Heart left ventricle (tissue), 16 donors: ENCODE measurements at places on chromosomes 3 and 15.
A peak's percentile ranks its signal among the peaks of the same experiment; 100 is the strongest.

- DNase-seq = no peak
These were observed 5.2 kb downstream of the MCTP2 start for GRCh38 chr15:94236608-94237007.

DNA sequence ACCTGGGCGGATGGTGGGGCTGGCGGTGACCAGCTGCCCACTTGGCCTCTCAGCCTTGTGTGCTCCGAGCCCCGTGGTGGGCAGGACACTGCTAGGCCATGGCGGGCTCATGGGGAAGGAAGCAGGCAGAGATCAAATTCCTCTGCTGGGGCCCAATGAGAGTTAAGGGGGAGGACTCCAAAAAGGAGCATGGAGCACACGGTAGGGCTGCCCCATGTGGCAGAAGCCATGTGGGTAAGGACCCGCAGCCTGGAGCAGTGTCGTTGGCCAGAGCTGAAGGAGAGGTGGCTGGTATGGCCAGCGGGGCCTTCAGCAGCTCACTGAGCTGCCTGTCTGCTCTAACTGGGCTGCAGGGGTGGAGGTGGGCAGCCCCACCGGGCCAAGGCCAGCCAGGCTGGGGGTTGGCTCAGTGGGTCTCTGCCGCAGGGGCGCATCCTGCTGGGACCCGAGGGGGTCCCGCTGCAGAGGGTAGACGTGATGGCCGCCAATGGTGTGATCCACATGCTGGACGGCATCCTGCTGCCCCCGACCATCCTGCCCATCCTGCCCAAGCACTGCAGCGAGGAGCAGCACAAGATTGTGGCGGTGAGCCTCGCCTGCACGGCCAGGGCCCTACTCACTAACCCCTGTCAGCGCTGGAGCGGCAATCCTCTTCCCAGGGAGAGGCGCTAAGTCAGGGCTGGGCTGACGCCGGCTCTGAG, 11.3 kb downstream of the STAB1 start:
- no peak for DNase-seq

GRCh38 chr15:82768414-82769054, 37.3 kb downstream of the FSD2 start:
- DNase-seq = no peak

DNA sequence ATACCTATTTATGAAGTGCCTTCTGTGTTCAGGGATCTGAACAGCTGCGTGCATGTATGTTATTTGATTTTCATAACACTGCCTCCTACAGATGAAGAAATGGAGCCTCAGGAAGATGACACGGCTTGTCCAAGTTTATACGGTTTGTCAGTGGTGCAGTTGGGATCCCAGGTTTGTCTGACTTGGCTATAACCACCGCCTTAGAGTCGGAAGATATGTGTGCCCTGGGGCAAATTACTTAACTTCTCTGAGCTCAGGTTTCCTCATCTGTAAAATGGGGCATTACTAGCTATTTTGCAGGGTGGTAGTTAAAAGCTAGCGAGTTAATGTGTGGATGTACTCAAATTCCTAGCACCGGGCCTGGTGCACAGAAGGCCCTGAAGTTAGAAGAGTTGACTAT, 54.1 kb upstream of the ANP32A start:
- no peak for DNase-seq

DNA sequence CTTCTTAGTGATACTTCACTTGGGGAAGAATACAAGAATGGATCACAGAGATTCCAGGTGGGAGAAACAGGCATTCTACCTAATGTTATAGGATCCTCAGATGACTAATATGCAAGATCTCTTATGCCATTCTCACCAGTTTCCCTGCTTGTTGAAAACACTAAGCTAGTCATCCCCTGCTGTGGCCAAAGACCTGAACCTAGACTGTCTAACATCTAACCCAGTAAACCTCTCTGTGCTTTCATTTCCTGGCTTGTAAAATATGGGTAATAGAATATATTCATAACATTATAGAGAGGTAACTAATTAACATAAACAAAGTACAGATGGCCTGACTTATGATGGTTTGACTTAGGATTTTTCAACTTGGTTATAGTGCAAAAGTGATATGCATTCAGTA, 776.3 kb downstream of the TUSC7 start:
- no peak for DNase-seq

DNA sequence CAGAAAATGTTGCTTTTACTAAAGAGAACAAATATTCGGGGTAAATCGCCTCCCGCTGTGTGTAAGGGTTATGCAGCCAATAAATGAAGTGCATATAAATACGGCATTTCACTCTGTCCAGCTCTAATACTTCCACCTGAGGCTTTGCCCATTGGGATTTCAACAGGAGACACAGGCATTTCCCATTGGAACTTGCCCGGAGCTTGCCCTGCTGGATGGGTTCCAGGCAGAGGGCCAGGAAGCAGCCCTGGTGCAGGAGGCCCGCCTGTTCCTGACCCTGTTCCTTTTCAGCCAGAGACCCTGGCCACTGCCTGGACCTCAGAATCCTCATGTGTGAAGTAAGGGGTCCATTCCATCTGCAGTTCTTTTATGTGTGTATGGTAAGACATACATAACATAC, 17.4 kb upstream of the CEMIP start:
- no peak for DNase-seq

GRCh38 chr15:68151277-68151676, 53.9 kb downstream of the CALML4 start:
- DNase-seq = no peak

GRCh38 chr3:111538681-111539083, 3.3 kb upstream of the CD96 start:
- no peak for DNase-seq

- DNase-seq = no peak
These were observed 21.2 kb upstream of the PRR23E start for GRCh38 chr3:127171721-127172120.

DNA sequence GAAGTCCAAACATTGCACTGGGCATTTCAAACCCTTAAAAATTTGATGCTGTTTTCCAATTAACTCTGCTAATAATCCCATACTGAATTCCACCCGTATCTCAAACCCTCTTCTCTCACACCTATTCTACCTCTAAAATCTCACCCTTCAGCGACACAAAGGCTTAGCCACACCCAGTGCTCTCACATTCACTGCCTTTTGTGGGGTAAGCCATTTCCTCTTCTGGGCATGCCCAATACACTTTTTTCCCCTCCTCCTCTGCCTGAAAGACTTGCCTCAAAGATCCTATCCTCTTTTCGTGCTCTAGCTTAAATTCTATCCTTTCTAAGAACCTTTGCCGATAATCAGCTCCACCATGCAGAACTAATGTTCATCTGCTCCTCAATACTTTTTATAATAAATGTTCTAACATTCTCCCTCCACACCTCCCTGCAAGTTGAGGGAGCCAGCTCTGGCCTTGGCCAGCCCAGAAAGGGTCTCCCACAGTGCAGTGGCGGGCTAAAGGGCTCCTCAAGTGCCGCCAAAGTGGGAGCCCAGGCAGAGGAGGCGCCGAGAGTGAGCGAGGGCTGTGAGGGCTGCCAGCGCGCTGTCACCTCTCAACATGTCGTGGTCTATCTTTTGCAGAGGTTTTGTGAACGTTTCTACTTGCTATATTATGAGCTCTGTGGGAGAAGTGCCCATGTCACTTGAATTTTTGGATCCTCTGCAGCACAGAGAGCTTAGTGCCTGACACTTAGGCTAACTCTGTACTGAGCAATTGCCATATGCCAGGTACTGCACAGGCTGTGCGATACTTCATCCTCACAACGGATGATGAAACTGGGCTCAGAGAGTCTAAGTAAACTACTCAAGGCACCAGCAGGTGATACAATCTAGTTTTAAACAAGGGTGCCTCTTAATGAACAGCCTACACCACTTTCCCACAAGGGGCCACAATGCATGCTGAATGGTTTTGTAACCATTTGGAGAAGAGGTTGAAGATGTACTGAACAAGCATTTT, 53.6 kb upstream of the BCL6 start:
- no peak for DNase-seq

DNA sequence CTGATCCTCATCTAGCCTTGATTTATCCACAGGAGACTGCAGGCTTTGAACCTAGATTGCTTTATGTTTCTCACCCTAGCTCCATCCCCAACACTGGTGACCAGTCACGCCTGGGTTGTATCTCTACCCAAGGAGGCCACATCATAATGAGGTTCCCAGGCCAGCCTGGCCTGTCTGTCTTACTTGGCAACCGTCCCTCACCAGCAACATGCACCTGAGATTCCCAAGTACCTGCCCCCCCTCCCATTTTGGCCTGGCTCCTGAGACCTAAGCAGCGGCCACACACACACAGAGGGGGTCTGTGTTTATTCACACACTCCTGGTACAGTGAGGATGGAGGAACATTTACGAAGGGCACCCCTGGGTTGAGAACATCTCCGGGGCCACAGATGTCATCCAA, 2.4 kb downstream of the CAMK2N2 start:
- no peak for DNase-seq

DNA sequence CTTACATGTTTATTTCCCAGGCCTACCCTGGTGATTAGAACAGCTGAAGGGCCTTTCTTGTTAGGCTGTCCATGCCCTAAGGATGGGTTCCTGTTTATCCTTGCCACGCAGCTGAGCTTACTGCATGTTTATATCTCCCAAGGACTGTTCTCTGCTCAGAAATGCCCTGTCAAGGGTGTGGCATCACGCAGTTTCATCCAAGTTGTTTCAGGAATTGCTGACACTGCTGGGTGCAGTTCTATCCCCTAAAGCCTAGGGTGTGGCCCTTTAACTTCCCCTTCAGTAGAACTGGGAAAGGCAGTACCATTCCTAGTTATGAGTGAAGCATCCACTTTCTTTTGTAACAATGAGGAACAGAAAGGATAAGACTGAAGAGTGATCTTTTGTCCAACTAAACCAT, 5.0 kb downstream of the ELL3 start:
- DNase-seq = no peak

- DNase-seq = peak; percentile 17
These were observed 73.1 kb downstream of the TFG start for GRCh38 chr3:100782348-100782747.

DNA sequence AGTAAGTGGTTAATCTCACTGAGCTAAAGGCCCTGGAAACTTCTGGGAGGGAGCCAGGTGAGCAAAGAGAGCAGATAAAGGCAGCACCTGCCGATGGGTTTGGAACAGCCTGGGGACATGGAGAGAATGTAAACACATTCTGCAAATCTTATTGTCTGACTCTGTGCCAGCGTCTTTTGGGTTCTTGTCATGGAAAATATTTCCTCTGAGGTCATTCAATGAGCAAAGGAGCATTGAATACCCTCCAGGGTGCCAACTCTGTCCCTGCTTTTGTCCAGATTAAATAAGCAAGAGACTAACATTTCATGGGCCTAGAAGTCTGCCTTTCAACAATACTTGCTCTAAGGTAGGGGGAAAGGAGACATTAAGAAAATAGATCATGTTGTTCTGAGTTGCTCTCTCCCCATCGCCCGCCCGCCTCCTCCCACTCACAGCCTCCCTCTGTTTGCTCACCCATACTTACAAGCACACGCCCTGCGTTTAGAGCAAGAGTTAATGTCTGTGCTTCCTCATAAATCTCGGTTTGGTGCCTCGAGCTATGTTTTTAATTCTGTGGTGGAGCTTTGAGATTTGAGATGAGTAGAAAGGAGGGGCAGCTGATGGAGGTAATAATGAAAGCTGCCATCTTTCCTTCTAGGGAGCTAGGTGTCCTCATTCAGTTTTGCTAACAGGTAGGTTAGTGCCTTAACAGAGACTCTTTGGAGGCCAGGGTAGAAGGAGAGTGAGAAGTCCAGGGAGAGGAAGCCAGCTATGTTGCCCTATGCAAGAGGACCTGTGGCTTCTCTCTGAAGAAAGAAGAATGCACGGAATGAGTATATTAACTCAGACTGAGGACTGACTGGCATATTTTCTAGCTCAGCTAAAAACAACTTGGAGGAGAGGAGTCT, 132.9 kb downstream of the TPRG1 start:
- DNase-seq = no peak

DNA sequence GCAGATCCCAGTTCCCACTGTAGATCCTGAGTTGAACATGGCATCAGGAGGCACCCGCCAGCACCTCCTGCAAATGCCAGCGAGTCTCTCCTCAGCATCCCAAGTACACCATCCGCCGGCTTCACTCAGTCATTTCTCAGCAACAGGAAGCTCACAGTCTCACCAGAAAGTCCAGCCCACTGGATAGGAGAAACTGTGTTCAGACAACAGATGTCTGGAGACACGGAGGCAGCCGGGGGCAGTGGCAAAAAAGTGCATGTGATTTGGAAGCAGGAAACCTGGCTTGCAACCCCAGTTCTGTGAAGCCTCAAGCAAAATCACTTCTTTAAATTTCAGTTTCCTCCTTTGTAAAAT, 68.7 kb downstream of the SRGAP3 start:
- no peak for DNase-seq

DNA sequence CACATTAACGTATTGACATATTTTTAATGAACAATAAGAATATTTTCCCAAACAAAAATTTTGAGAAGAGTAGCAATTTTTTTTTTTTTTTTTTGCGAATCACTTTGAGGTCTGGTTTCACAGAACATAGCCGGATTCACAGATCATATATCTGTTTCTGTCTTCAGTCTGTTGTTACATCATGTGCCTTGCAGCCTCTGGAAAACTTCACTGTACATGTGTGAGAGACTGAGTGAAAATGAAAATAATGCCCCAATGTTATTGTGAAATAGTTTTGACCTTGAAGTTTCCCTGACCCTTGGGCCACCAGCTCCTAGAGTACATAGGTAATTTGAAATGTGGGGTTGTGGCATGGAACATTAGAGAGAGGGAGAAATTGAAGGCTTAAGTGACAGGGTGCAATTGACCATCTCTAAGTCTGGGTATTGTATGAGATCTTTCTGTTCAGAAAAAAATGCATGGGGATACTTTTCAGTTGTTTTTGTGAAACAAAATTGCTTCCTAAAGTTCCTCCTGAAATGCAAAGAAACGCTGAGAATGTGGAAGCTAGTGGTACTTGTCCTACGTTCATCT, 14.0 kb downstream of the ITPR1 start:
- no peak for DNase-seq

GRCh38 chr3:154085799-154086198, 35.4 kb upstream of the ARHGEF26 start:
- DNase-seq = no peak

- no peak for DNase-seq
These were observed 12.8 kb downstream of the PPCDC start for GRCh38 chr15:75036212-75036616.
